ENCODE measurements at places on chromosomes 5 and 9.

DNA sequence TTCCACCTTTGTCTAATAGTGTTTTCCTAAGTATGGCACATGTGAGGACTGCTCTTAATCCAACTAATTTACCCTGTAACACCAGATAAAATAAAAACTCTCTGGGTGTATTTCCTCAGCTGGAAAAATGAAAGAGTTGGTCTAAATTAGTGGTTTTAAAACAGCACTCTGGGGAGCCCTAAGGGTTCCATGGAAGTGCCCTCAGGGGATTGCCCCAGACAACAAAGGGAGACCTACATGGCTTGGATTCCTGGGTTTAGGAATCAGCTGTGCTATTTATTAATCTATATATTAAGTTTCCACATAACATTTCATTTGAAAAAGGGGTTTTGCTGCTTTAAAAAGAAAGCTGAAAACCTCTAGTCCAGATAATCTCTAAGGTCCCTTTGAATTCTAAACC, 20.2 kb downstream of the ADAMTS6 start:
- DNase-seq: no peak

- DNase-seq: no peak
These were observed 2275.5 kb downstream of the MAT2B start for GRCh38 chr5:165780901-165781300.

DNA sequence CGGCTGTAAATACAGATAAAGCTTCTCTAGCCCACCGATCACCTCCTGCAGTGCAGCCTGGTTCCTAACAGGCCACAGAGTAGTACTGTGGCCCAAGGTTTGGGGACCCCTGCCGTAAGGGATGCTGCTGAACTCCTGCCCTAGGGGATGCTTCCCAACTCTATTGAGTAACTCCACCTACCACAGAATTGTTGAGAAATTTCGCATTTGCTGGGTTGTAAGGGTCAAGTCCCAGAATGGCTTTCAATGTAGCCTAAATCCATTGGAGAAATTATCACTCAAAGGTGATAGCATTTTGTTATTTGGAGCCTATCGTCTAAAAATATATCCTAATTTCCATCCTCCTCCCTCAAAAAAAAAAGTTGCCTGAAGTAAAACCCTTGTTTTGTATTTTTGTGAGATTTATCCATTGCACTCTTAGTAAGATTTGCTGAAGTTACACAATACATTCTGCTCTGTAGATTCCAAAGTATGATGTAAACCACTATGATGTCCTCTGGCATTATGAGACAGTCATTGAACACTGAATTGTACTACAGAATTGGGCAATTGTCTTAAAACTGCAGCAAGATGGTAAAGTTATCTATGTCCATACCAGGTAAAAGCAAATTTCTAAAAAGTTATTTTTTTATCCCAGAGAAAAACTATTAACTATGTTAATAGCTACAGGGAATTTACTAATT, 14.0 kb downstream of the ACTBL2 start:
- DNase-seq: no peak

- no peak for DNase-seq
These were observed 269.4 kb upstream of the MVB12B start for GRCh38 chr9:126057121-126057825.

GRCh38 chr9:95120781-95121370, 196.6 kb downstream of the FANCC start:
- no peak for DNase-seq

GRCh38 chr5:52796516-52797103, 8.9 kb downstream of the ITGA1 start:
- DNase-seq: no peak

GRCh38 chr5:160616712-160617497, 195.2 kb downstream of the PTTG1 start:
- no peak for DNase-seq

GRCh38 chr9:104772714-104773510, 9.0 kb downstream of the NIPSNAP3B start:
- no peak for DNase-seq

GRCh38 chr9:36999728-37000333, 34.2 kb downstream of the PAX5 start:
- no peak for DNase-seq

DNA sequence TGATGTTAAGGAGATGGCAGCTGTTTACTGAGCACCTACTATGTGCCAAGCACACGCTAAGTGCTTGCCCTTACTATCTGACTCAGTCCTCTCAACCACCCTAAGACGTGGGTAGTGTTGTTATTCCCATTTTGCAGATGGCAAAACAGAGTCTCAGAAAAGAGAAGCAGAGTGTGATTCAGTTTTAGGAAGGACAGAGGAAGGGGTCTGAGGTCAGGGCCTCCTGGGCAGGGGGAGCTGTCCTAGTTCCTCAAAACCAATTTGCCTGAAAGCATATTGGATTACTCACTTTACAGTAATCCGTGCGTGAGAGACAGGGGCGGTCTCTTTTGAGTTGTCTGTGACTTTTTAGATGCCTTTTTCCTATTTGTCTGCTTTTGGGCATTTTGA, 23.2 kb downstream of the DNM1 start:
- no peak for DNase-seq

- no peak for DNase-seq
These were observed 25.2 kb downstream of the SHC3 start for GRCh38 chr9:89153232-89154017.

DNA sequence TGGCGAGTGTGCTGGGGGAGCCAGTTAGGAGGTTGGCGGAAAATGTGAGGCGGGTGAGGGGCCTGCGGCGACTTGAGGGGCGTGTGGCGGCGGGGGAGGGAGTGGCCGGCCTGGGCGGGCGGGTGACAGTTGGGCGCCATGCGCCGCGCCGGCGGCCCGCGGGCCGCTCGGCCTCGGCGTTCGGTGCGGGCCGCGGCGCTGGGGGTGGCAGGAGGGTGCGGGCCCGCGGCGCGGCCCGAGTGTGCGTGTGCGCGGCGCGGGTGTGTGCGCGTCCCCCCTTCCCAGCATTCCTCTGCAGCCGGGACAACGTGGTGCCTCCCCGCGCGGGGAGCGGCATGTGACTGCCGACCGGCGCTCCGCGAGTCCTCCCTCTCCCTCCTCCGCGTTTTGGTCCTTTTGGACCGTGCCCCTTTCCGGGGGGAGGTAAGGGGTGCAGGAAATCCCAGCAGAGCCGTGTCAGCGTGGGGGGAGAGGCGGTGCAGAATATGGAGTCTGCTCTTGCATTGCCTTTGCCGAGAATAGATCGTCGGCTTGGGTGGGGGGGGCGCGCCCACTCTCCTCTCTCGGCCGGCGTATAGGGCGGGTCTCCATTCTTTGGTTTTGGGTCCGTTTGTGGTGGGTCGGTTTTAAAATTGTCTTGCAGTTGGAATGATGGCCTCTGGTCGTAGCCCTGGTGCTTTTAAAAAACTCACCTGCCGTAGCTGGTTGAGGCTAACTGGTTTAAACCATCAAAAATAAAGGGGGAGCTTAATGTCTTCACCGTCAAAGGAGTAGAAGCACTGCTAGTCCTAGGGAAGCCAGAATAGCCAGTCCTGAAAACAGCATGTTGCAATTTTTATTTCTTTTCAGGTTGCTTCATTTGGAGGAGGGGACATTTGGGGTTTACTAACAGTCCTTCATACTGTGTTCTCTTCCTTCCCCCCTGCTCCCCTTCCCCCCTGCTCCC, 2.0 kb downstream of the LARP1 start:
- DNase-seq: peak; percentile 34

- DNase-seq: peak; percentile 92
These were observed 19.4 kb downstream of the GBGT1 start for GRCh38 chr9:133144142-133144903.

GRCh38 chr5:39063037-39063436, 11.2 kb downstream of the RICTOR start:
- DNase-seq: no peak

DNA sequence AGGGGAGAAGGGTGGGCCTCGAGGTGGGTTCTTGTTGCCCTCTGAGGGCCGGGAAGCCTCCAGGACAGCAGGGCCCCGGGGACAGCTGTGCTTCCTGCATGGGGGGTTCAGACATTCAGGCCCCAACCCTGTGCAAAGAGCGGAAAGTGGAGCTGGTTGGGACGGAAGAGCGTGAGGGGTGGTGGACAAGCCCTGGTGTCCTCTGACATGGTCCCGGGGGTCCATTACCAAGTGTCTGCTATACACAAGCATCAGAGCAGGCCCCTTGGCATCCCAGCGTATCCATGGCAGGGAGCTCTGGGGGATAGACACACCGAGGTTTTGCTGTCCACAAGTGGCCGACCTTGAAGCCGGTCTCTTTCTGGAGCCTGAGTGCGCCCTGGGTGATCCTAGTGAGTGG, 9.3 kb downstream of the PLPP7 start:
- no peak for DNase-seq

DNA sequence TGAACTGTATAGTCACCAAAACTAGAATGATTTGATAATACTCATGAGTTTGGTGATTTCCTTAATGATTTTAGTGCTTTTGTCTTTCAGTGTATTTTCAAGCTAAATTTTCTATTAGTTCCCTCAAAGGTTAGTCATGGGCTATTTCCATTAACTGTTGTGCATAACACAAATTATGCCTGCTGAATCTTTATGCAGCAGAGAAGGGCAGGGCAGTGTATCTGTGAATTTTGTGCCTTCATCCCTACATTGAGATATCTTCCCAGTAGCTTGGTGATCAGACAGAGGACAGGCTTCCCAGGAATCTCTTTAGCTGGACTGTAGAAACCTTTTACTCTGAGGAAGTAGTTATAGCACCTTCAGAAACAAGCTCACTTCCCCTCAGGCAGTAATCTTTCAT, 1036.9 kb downstream of the EFNA5 start:
- no peak for DNase-seq

DNA sequence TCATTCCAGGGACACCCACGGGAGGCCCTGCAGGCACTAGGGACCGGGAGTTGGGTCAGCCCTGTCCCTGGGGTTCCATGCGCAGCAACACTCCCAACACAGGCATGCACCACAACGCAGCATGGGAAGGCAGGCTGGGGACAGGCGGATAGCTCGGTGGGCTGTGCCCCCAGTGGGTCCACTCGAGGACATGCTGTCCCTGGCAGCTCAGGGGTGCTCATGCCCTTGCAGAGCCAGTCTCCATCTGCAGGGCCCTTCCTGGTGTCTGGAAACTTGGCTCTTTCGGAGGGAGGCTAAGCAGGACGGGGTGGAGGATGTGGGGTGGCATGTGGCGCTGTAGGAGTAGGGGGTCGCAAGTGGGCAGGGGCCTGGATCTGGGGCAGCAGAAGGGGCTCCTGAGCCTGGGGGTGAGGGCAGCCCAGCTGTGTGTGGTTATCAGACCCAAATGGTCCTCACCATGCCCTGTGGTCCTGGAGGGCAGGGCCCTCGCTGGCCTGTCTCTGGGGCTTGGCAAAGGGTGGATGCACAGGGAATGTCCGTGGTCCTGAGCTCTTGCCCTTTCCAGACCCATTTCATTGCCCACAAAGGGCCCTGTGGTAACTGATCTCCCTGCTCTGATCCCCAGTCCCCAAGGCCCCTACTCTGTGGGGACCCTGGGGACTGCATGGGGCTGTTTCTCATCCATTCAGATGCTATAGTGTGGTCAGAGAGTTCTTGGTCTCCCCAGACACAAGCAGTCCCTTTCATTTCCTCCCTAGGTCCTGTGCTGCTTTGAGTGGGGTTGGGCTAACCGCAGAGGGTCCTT, 90.3 kb upstream of the PHYKPL start:
- DNase-seq: no peak

DNA sequence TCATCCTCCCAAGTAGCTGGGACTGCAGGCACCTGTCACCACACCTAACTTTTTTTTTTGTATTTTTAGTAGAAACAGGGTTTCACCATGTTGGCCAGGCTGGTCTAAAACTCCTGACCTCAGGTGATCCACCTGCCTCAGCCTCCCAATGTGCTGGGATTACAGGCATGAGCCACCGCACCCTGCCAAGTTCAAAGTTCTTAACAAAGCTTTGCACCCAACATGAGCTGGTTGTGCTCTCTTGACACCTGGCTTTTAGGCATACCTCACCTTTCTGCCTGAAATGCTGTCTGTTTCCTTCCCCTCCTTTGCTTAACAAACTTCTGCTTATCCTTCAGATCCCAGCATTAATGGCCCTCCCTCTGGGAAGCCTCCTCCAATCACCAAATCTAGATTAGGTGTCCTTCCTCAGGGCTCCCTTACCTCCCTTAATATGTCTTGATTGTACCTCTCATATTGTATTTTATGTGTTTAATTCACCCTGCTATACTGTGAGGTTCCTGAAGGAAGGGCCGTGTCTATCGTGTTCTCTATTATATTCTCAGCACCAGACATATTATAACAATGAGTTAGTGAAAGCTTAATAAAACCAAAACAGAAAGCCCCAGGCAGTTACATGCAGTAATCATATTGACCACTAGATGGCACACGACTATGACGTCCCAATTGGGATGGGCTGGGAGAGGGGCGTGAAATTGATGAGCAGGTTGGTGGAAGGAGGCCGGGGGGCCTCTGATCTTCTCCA, 62.9 kb upstream of the PPARGC1B start:
- DNase-seq: no peak

- no peak for DNase-seq
These were observed 87.5 kb downstream of the KLHL3 start for GRCh38 chr5:137648361-137648760.

DNA sequence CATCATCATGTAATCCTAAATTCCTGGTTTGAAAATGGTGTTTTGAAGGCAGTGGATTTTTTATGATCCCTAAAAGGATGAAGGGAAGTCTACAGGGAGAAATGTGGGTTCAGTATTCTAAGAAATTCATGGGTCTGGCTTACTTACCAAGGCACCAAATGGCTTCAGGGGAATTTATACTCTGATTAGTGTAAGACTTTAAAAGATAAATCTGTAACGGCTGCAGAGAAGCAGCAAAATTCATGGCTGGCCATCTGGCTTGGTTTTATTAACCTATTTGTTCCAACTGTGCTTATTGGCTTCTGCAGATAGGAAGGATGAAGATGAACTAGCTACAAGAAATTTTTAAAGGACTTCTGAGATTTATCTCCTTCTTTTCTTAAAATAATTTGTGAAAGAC, 222.8 kb downstream of the TENT4A start:
- DNase-seq: no peak

- no peak for DNase-seq
These were observed 383.3 kb downstream of the OSTF1 start for GRCh38 chr9:75471549-75472114.

GRCh38 chr5:98401656-98402055, 371.8 kb upstream of the RGMB start:
- DNase-seq: no peak

- DNase-seq: no peak
These were observed 123.8 kb upstream of the PHYKPL start for GRCh38 chr5:178356431-178356872.

DNA sequence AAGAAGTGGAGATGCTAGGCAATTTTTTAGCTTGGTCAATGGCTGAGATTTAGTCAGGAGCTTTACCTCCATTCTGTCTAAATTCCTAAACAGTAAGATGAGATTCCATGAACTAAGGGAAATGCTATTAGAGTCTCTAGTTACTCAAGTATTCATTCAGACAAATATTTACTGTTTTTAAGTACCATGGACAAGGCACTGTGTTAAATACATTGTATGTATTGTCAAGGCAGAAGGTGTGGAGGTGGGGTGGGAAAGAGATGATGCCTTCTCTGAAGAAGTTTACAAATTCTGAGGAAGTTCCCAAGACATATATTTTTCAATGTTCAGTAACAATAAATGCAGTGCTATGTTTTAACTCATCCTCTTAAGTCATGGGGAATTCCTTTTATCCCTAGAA, 459.9 kb upstream of the NMUR2 start:
- DNase-seq: no peak
